Fibroblast of skin of right biceps (primary cell): ENCODE measurements at places on chromosomes 6 and 20.

- peak; percentile 45 for DNase-seq
These were observed 24.6 kb upstream of the ID4 start for GRCh38 chr6:19812512-19813119.

DNA sequence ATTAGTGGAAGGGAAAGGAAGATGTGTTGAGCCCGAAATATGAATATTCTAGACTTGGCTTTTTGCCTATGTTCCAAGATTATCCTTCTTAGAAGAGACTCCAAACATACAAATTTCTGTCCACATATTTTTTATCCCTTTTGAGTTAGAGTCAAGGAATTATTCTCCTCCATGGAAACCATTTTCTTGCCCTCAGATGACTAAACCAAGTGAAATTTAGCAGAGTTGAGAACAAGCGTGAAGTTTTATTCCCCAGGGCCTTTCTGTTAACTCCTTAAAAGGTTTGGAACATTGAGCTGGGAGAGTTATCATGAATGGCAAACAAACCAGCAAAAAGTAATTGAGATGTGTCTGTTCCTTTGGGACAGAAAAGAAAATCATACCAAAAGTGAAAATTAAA, 286.1 kb upstream of the PLCB4 start:
- DNase-seq = peak; percentile 91

GRCh38 chr20:63896264-63897105, 1.6 kb downstream of the DNAJC5 start:
- peak; percentile 5 for DNase-seq

DNA sequence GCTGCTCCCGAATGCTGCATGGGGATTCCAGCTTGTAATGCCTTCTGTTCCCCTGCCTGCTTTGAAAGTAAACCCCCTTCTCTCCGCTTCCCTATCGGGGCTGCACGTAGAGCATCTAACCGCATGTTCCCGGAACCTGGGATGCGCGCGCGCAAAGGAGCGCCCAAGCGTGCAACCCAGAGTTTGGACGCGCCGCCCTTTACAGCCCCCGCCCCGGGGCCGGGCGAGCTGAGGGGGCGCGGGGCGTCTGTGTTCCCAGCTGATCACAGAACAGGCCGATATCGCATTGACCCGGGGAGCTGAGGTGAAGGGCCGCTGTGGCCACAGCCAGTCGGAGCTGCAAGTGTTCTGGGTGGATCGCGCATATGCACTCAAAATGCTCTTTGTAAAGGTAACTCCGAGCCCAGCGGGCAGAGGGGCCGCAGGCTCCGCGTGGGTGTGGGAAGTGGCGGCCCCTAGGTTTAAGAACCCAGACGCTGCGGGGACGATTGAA, 1.4 kb downstream of the LAMP5 start:
- no peak for DNase-seq

GRCh38 chr20:4730780-4731179, 9.1 kb downstream of the PRND start:
- no peak for DNase-seq

GRCh38 chr6:25413207-25413905, 134.2 kb downstream of the CARMIL1 start:
- DNase-seq = peak; percentile 56

DNA sequence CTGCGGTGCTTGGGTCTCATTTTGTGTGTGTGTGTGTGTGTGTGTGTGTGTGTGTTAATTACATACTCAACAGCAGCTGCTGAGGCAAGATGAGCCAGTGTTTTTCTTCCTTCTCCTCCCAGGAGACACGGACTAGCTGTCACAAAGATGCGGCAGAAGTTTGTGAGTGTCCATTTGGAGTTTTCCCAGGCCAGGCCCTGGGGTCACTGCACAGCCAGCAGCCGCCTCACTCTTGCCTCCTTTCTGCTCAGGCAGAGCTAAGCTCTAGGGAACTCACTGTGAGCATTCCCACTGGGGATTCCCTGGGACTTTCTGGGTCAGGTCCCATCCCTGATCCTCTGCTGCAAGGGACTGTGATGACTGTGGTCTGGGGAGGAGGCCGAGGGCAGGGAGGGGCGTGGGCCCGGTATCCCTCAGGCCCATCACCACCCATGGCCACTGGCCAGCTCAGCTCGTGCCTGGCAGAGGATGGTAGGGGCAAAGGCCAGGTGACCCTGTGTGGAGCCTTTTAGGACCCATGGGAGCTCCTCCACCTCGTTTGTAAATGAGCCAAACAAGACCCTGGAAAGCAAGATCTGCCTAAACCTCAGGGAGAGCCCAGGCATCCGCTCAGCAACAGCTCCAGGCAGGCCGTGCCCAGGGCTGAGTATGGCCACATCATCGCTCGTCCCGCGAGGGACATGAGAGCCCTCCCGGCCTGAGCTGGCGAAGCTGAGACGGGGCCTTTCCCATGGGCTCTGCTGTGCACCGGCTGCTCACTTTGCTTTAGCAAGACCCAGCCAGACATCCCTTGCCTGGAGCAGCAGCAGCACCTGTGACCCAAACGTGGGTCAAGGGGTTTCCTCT, 102.0 kb downstream of the PSMB1 start:
- DNase-seq = no peak

- DNase-seq = no peak
These were observed 417.3 kb upstream of the MARCKS start for GRCh38 chr6:113439866-113440265.

- no peak for DNase-seq
These were observed 36.7 kb upstream of the PTPRK start for GRCh38 chr6:128557081-128557480.

GRCh38 chr6:88815491-88815890, 147.9 kb downstream of the RNGTT start:
- DNase-seq = no peak

GRCh38 chr6:35057449-35058357, 83.4 kb downstream of the TCP11 start:
- DNase-seq = peak; percentile 33

DNA sequence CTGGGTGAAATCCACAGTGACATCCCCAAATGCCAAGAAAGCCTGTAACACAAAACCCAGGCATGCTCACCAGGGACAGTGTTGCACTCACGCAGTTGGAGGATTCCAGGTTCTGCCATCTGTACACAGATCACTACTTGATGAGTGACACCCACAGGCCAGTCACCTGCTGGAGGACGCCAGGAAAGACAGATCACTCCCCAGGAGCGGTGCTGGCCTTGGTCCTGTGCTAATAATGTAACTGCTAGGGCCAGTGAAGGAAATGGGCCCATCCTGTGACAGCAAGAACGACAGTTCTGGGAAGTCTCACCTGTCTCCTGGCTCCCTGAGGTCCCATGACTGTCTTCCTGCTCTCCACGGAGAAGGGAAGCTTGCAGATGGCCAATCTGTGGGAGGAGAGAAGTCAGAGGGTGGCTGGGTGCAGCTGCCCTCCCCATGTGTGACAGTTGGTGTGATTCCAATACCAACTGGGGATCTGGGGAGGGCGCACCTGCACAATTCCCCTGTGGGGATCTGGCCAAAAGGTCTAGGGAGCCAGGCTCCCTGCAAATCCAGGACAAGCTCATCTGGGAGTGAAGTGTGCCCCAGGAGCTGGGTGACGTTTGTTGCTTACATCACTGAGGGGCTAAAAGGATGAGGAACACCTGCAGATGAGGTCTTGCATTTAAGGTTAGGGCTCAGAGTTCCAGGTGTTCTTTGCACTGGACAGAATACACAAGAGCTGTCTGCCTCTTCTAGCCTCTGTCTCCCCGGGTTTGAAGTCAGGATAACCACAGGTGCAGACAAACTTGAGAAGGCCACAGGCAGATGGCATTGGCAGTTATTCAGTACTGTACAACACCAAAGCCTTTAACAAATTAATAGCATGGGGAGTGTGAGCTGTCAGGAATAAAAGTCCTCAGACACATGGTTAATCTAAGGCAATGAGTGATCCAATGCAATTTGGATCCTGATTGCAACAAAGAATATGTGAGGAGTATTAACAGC, 10.3 kb downstream of the ZNF337 start:
- no peak for DNase-seq

DNA sequence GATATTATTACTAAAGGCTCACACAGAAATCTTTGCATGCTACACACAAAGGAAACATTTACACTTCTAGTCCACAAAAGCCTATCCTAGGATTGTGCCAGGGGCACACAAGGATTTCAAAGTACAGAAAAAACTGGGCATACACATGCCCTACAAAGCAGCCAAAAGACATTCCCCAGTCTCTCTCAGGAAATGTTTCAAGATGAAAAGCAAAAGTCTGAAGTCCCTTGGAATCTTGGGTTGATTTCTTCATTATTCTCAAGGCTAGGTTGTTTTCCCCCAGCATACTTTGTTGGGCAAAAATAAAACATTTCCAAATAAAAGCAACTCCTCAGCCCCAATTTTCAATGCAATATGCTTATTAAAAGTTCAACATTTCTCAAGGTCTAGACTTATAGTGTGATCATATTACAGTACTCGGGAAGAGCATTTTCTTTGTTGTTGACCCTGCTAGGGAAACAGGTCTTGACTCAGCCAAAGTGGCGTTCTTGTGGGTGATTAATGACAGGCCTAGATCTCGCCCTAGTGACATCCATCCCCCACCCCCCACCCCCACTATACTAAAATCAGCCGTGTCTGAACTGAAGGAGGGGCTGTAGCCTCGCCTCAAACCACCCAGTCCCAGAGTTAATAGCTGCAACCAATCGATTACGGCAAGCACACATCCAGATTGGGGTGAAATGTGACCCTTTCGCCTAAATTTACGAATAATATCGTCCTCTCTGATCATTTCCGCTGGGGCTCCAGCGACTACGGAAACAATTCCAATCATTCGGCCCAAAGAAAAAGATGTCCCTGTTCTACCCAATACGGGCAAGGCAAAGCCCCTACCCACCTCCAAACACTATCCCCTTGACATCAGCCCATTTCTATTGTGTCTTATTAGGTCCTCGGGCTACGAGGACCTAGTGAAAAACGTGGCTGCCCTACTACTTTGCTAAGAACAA, 1.4 kb downstream of the AKIRIN2 start:
- peak; percentile 85 for DNase-seq

DNA sequence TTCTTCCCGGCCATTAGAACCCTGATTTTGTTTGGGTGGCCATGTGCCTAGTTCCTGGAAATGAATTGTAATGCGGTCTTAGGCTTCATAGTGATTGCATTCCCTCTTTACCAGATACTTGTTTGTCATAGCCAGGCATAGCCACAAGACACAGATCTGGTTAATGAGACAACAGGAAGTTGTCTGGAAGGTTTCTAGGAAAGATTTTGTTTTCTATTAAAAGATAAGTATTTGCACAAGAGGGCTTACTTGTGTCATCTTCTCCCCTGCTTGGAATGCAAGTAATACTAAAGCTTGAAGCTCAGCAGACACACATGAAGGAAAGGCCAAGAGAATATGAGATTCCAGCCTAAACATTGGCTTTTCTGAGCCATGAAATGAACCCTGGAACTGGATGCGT, 12.9 kb downstream of the FARS2 start:
- no peak for DNase-seq

GRCh38 chr20:20076297-20077065, 24.1 kb downstream of the CFAP61 start:
- DNase-seq = peak; percentile 76

GRCh38 chr6:20038410-20039204, 173.7 kb downstream of the MBOAT1 start:
- no peak for DNase-seq

- DNase-seq = peak; percentile 90
These were observed 49.7 kb downstream of the JPH2 start for GRCh38 chr20:44137266-44137801.

DNA sequence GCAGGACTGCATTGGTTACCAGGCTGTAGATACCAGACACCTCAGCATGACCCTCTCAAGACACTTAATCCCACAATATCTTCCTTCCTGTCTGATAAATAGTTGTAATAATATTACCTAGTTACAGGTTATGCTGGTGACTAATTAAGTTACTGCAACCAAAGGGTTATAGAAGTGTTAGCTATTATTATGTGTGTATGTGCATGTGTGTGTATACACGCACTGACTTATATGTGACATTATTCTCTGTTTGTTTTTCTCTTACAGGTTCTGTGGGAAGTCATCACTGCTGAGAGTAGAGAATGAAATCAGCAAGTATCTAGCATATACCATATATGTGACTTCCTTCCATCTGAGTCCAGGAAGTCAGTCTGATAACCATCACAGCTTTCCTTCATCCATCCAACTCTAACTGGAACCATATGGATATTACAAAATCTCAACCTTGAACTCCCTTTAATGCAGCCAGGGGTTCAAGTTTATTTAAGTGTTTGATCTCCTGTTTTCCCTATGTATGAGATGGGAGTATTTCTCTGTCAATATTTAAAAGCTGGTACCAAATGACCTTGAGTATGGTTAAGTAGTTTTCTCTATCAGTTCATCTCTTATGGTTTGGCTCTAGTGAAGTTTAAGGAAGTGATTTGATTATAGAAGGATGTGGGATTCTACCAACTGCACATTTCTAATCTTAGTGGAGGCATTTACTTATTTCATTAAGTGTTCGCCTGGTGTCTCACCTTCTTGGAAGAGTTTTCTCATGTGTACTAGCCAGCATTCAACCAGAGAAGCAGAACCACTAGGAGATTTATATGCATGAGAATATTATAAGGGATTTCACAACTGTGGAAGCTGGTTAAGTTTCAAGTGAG, 313.2 kb downstream of the HIVEP2 start:
- no peak for DNase-seq

- no peak for DNase-seq
These were observed 50.0 kb downstream of the SCAF8 start for GRCh38 chr6:154783229-154783628.

DNA sequence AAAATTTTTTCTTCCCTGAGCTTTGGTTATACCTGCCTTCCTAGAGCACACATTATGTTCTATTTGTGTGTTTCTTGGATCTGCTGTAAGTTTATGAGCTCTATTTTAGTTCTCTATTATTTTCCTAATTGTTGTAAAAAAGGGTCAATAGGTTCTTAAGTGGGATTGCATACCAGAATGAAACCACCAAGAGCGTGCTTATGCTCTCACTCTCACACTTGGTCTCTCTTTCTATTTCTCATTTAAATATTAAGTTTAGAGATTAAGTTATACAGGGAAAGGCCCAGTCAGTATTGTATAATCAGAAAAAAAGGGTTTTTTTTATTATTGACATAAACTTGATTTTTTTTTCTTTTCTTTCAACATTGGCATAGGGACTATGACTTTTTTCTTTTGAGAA, 96.8 kb downstream of the RIMS1 start:
- no peak for DNase-seq

DNA sequence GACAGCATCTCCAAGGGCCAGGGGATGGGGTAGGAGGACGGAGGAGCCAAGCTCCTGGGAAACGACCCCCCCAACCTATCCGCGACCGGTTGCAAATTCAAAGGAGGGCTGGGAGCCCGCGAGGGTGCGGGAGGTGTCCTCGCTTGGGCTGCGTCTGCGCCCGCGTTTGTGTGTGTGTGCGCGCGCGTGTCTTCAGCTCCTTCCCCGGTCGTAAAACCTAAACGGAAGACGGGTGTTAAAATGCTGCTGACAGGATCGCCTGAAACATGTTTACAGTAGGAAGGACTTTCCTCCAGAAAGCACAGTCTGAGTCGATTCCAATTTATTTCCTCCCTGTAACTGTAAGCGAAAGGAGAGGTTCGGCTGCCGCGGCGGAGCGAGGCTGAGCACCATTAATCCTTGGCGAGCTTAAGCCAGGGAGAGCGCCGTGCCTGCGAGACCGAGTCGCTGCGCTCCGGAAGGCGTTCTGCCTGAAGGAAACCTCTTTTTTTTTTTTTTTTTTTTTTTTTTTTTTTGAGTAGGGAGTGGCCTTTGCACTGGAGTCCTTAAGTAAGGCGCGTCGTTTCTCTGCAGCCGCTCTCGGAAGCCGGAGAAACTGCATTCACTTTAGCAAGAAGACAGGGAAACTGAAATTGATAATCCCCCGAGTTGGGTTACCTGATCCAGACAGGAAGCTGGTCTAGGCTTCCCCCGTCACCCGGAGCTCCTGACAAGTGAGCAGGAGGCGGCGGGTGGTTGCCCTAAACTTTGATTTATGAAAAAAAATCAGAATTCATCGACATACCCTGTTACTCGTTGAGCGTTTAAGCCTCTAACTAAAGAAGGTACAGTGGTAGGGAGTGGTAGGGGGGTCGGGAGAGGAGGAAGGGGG, 4.8 kb upstream of the SOX4 start:
- peak; percentile 83 for DNase-seq
